ENCODE measurements at places on chromosomes 2 and 18. TPM values are rescaled to one million over a fixed set of nuclear protein-coding genes. Genes with fewer than 3 reads are reported as not detected.

The TMEM247 gene
- total RNA-seq: not detected

The CXCR4 gene
- total RNA-seq: 2.0 TPM

The CYP1B1 gene
- 92.9 TPM for total RNA-seq

The SF3B1 gene
- 162 TPM for total RNA-seq

The KCNS3 gene
- 0.78 TPM for total RNA-seq

The SLC5A7 gene
- not detected for total RNA-seq

The OTX1 gene
- not detected for total RNA-seq

The CYS1 gene
- 2.6 TPM for total RNA-seq

The KCNK3 gene
- total RNA-seq: 0.89 TPM

The VAMP8 gene
- 0.33 TPM for total RNA-seq

The RAD51AP2 gene
- not detected for total RNA-seq

The ATP5MC3 gene
- total RNA-seq: 62.0 TPM

The SLC38A11 gene
- total RNA-seq: 0.13 TPM

The ANKRD29 gene
- total RNA-seq: 2.0 TPM

The KIAA2012 gene
- total RNA-seq: not detected

The REG3G gene
- not detected for total RNA-seq

The EPG5 gene
- 66.9 TPM for total RNA-seq

The HOXD13 gene
- not detected for total RNA-seq

All from smooth muscle cell of the pulmonary artery (primary cell).